ENCODE measurements at places on chromosomes 12 and 14.

DNA sequence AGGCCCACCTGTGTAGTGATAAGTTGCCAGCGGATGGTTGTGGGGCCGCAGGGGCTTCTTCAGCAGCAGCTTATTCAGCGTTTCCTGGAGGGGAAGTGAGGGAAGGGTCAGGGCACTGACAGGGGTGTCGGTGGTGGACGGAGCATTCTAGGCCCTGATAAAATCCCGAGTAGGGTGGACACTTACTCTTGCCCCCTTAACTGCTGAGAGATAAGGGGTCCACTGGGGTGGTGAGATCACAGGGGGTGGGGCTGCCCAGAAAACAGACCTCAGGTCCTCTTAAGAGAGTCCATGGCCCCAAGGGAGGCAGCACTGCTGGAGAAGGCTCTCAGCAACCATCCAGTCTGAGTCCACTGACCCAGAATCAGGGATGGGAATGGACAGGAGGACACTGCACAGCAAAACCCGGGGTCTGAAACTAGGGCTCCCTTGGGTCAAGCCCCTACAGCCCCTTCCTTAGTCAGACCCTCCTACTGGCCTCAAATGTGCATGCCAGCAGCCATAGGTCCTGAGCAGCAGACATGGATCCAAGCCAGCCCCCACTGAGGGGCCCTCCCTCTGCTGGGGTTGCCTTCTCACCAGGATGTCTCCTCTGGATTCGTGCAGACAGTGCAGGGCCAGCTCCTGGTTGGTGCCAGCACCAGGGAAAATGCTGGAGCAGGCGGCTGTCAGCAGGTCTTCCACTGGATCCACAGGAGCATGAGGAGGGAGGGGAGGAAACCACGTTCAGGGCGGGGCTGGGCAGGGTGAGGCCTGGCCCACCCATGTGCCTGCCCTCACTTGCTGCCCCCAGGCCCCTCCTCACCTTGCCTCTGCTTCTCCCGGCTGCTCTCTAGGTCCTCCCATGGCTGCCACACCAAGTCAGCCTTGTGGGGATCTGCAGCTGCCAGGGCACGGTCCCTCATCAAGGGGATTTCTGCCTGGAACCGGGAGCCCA, 12.1 kb upstream of the PNMA1 start:
- no peak for DNase-seq

- DNase-seq: no peak
Measured at GRCh38 chr12:13154027-13154538, 42.4 kb upstream of the EMP1 start.

DNA sequence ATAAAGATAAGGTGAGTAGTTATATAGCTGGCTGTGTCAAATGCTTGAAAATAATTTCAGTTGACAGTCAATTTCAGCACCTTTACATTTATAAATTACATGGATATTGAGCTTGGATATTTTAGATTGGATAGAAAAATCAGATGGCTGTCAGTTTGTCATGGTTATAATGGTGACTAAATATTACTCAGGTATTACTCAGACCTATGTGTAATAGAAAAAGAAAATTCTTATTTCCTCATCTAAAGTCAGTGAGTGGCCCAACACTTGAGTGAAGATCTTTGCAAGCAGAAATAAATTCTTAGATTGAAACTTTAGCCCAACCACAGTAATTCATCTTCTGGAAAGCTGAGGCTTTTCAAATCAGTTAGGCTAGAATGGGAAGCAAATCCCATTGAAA, 354.4 kb downstream of the NAV3 start:
- no peak for DNase-seq

GRCh38 chr12:112716099-112717093, 75.2 kb upstream of the RPH3A start:
- DNase-seq: no peak

GRCh38 chr14:84541018-84541417, 988.9 kb upstream of the FLRT2 start:
- no peak for DNase-seq

DNA sequence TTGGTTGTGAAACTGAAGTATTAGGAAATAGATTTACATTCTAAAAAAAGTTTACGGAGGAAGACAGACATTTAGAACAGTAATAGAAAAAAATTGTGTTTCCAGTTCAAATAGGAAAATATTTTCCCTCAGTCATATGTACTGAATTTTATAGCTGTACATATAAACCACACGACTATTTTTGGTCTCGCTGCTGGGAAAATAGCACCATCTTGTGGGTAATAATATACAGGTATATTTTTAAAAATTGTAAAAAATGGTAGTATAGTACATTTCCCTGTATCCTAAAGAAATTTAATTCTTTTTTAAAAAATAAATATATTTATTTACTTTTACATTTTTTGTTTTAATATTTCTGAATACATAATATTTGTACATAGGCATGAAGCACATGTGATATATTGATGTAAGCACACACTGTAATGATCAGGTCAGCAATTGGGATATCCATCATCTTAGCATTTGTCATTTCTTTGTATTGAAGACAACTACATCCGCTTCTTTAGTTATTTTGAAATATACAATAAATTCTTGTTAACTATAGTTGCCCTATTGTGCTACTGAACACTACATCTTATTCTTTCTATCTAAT, 168.6 kb downstream of the ALX1 start:
- DNase-seq: no peak

DNA sequence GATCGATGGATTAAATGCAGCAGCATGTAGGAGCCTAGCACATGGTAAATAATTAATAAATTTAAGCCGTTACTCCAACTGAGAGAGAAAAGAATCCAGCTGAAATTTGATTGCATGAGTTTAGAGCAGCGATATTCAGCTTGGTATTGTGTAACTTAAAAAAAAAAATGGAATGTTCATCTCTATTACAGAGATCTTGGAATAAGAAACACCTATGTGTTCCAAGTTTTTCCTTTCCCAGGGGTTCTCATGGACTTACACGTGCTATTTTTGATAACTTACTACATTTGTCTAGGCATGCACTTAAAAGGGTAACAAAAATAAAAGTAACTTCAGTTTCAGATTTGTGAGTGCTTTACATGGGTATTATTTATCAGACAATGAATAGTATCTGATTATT, 122.8 kb downstream of the RASSF9 start:
- no peak for DNase-seq

DNA sequence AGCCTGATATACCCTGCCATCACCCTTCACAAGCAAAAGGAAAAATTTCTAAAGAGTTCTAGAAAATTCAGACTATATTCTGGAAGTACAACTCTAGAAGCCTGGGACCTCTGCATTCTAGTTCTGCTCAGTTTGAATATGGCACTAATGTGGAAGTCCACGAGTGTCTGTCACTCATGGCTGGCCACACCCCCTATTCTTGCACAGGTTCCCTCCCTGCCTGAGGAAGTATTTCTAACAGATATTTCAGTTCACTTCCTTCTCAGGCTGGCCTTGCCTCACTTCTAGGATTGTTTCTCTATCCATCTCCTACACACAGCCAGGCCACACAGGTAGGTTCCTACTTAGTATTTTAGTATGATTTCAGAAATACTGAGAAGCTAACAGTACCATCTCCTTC, 67.4 kb downstream of the PHLDA1 start:
- no peak for DNase-seq
